ENCODE measurements at places on chromosomes 12 and 14.

DNA sequence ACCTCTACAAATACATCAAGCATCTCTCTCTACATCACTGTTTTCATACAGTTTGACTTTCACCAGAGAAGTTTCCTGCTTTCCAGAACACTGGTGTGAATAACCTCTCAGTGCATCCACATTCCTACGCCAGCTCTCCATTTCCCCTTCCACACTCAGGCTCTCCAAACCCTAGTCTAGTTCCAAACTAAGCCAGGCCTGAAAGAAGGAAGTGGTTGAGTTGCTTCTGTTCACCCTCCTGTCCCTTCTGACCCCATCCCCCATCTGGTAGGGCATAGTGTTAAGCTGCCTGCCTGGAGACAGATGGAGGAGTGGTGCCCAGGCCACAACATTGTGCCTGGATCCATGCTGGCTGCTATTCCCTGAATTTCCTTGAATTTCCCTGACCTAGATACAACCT is 132.4 kb downstream of the GPR65 start:
- DNase-seq: no peak

- no peak for DNase-seq
Observed at GRCh38 chr12:70469221-70469820, 103.2 kb downstream of the KCNMB4 start.

GRCh38 chr12:45400991-45401390 is 185.1 kb downstream of the ANO6 start:
- DNase-seq: no peak

- no peak for DNase-seq
Observed at GRCh38 chr14:92105893-92106142, 564 bp downstream of the ATXN3 start.

DNA sequence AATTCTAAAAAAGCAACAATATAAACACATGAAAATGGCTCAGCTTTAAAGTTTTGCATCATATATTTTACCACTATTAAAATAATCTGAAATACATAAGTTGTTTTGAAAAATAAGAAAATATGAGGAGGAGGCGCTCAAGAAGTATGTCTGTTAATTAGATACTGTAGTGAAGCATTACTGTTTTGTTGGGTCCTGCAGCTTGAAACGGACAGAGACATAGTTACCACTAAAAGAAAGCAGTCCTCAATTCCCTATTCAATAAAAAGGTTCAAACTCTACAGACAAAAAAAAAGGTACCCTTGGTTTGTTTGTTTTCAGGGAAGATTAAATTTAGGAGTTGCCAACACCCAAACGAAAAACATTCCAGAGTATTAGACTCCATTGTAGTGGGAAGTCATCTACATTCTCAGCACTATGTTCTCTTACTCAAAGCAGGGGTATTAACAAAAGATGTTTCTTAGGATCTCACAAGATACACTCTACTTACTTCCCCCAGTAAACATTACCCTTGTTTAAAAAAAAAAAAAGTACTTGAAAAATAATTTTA is 3.0 kb downstream of the PAWR start:
- DNase-seq: no peak

DNA sequence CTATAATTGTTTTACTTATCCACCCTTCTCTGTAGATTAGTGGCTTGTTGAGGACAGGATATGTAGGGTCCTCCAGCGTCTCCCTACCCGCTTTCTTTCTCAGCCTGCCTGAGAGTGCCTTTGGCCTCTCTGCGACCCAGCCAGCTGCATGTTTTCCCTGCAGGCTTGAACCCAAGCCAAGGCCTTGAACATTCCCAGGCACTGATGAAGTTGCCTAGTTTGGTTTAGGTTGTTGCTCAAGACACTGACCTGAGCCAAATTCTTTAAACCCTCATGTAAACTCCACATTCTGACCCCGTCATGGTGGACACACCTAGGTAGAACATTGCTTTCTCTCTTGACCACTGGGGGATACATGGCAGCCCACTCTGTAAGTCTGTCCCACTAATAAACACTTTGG is 33.4 kb upstream of the TXNRD1 start:
- no peak for DNase-seq

DNA sequence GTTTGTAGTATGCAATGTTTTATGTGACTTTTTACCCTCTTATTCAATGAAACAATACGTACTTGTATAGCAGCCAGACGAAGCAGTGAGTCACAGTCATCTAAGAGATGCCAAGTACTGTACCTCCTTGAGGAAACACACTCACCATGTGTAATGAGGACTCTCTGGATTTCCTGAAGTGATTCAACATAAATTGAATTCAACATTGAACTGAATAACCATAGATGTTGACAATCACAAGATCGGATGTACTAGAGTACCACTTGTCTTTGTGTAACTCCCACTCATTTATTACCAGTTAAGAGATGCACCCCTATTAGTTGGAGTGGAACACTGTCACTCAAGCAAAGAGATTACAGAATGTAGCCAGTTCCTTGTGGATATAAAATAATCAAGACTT is 175.2 kb upstream of the HMGA2 start:
- no peak for DNase-seq

Data from activated CD4-positive, alpha-beta T cell treated with anti-CD3 and anti-CD28 coated beads for 1 hour (primary cell).